ENCODE measurements at places on chromosomes 5 and 9. TPM values are rescaled to one million over a fixed set of nuclear protein-coding genes. Genes with fewer than 3 reads are reported as not detected.

ALDH7A1 gene
- total RNA-seq, result 16.6 TPM

- H3K4me3 ChIP-seq, result no peak overlapping the region
- H3K27me3 ChIP-seq, result no peaks in the 10 kb centered on the region
- H3K36me3 ChIP-seq, result no peaks in the 10 kb centered on the region
These were observed 74.2 kb downstream of the NTNG2 start for GRCh38 chr9:132235894-132236661.

LYSMD3 gene
- 17.0 TPM for total RNA-seq

DNA sequence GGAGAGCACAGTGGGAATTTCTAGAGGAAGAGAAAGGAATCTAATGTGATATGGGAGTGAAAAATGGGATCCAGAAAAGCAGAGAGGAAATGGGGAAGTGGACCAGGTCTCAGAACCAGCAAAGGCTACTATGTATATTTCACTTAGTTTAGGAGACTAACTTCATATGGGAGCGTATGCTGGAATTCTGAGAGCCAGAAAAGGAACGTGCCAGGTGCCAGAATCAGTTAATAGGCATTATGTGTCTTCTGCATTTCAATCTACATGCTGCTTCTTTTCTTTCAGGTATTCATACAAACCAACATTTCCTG, 28.5 kb upstream of the IFNA14 start:
- H3K36me3 ChIP-seq, result no peaks in the 10 kb centered on the region
- no peaks in the 10 kb centered on the region for H3K27me3 ChIP-seq
- H3K27ac ChIP-seq, result no peak overlapping the region
- DNase-seq, result no peak
- H3K4me1 ChIP-seq, result no peaks in the 10 kb centered on the region
- no peak overlapping the region for H3K4me3 ChIP-seq

TMC1 gene
- total RNA-seq, result not detected

PCDHA9 gene
- total RNA-seq, result 0.68 TPM

DNA sequence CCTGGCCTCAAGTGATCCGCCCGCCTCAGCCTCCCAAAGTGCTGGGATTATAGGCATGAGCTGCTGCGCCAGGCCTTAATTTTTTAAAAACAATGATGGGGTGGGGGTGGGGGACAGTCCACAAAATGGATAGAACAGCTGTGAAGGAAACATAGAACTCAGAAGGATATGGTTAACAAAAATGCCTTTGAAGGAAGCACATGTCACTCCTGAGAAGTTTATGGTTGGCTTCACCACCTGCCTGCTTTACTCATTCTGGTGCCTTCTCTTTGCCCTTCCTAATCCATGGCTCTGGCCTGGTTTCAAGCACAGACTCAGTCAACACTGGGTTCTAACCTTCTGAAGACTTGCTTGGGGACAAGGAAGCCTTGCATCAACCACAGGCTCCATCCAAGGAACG, 10.3 kb downstream of the BAG1 start:
- H3K27ac ChIP-seq, result no peak overlapping the region
- H3K27me3 ChIP-seq, result no peaks in the 10 kb centered on the region
- no peak overlapping the region for H3K4me3 ChIP-seq
- H3K36me3 ChIP-seq, result peaks cover 54% of the 10 kb centered on the region
- no peaks in the 10 kb centered on the region for H3K4me1 ChIP-seq
- DNase-seq, result no peak

DNA sequence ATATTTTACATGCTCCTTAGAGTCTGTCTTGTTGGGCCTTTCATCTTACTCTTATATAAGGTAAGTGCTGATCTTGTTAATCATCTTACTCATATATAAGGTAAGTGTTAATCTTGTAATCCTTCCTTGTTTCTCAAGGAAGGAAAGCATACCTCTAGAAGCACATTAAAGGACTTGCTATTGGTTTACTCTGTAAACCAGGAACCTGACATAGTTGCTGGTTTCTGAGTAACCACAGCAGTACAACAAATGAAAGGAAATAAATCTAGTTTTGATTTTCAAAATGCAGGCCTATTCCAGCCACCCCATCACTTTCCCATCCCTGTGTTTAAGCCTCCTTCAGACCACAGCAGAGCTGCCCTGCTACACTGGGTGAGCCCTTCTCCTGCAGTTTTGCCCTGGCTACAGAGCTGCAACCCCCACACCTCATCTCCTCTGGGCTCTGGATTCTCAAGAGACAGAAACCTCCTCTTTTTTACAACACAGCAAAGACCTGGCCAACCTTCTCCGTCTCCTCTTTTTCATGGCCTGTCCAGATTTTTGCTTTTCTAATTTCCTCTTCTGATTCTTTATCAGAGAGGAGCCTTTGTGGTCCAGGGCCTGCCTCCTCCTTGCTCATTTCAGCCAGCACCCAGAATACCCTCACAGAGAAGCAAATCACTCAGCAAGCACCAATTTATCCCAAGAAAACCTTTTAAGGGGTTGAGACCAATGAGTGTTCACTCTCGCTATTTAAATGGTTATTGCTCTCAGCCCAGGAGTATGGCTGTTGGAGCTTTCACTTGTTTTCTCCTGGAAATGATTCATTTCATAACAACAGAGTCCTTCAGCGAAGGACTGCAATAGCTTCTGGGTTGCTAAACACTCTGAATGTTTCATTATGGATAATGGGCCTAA, 103.2 kb downstream of the FSTL4 start:
- H3K27me3 ChIP-seq, result no peaks in the 10 kb centered on the region
- H3K4me1 ChIP-seq, result no peaks in the 10 kb centered on the region
- no peaks in the 10 kb centered on the region for H3K36me3 ChIP-seq
- no peak overlapping the region for H3K4me3 ChIP-seq
- H3K27ac ChIP-seq, result no peak overlapping the region

DNA sequence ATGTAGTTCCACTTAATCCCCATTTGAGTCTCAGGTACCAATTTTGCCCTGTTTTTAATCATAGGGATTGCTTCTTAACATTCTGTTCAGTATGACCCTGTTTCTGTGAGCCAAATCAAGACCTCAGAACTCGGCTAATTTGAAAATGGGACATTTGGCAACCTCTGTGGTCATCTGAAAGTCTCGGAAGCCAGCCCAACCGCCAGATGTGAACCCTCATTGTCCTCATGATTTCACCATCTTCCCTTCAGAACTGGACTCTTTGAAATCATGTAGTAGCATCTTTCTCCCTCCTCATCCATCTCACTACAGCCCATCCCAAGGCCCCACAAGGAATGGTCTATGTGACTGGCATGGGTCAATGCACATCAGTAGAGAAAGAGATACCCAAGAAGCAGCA, 88.9 kb downstream of the S1PR3 start:
- H3K27me3 ChIP-seq, result no peaks in the 10 kb centered on the region
- no peak overlapping the region for H3K4me3 ChIP-seq
- H3K4me1 ChIP-seq, result peaks cover 12% of the 10 kb centered on the region
- peak; percentile 85 for DNase-seq
- peak overlapping the region; percentile 31 for H3K27ac ChIP-seq
- no peaks in the 10 kb centered on the region for H3K36me3 ChIP-seq

- no peak overlapping the region for H3K27ac ChIP-seq
- no peaks in the 10 kb centered on the region for H3K4me1 ChIP-seq
- H3K27me3 ChIP-seq, result no peaks in the 10 kb centered on the region
- H3K4me3 ChIP-seq, result no peak overlapping the region
- peaks cover 64% of the 10 kb centered on the region for H3K36me3 ChIP-seq
These were observed 53.9 kb upstream of the TMEM171 start for GRCh38 chr5:73066466-73066865.
